Stimulated activated CD4-positive, alpha-beta T cell treated with anti-CD3 and anti-CD28 coated beads, TNF-alpha, amount 100 ng/mL, for 4 hours (primary cell): ENCODE measurements at places on chromosomes 4 and X.

DNA sequence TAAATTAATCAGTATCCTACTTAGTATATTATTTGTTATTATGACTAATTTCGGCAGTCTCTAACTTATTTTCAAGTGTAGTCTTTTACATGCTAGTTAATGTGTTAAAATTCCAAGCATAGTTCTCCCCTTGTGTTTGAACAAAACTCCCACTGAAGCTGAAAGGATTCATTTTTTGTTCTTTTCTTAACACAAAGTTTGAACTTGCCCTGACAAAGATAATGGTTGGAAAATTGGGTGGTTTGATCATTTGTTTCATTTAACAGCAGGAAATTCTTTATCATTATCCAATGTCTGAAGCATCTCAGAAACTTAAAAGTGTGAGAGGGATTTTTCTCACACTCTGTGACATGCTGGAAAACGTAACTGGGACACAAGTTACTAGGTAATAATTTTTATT is 36.0 kb downstream of the INTU start:
- DNase-seq: no peak

GRCh38 chrX:105823092-105823455 is 735 bp downstream of the NRK start:
- DNase-seq: no peak

- no peak for DNase-seq
Measured at GRCh38 chrX:138788771-138789170, 77.3 kb upstream of the FGF13 start.

DNA sequence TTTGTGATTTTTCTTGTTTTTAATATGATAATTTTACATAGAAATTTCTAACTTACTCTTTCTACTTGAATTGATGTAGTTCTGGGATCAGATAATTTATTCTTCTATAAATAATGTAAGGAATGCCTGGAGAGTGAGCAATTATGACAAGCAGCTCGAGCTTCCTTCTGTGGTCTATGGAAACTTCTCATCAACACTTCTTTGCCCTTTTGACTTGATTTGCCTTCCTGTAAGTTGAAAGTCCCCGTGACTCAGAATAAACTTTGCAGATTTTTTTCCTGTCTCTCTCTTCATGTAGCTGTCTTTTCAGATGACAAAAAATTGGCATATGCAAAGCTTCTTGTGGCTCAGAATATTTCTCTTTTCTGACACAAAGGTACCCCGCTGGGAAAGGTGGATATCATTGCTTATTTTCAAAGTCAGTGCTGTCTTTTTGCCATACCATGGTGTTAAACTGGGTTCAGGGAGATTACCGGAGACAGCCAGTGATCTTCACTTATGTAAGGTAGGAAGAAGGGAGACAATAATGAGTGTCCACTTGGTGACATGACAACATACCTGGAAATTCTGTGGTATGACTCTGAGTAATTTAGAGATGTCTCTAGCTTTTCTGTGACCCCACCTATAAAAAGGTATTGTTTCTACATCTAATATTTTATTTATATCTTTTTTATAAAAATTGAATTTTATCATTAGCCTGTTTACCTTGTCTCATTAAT is 278.6 kb upstream of the GNPDA2 start:
- DNase-seq: no peak

- DNase-seq: no peak
Measured at GRCh38 chr4:105784761-105785160, 76.2 kb downstream of the GSTCD start.

DNA sequence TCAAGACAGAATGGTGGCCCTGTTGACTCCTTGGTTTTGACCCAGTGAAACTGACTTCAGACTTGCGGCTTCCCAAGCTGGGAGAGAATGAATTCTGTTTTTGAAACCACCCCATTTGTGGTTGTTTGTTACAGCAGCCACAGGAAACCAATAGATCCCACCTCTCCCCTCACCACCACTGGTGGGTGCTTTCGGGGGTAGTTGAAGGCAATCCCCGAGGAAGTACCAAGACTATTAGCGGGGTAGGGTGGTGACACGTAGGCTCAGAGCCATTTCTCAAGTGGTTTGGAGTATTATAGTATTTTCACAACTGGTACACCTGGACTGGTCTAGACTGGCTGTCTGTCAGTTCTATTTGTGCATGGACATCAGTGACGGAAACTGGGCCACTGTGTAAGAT is 189.1 kb upstream of the RBPJ start:
- DNase-seq: no peak

DNA sequence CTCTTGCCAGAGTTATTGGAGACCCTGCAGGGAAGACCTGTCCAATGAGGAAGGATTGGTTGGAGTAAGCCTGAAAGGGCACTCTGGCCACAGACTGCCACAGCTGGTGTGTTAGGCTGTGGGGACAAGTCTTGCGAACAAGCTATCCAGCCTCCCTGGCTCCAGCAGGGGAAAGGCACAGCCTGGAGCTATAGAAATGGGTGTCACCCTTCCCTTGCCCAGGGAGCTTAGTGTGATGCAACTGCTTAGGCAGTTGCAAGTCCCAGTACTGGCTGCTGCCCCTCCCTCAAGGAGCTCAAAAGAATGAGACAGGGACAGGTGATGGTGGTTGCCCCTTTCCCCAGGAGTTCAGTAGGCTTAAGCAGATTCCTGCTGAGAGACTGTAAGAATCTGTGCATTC is 165.7 kb upstream of the CT83 start:
- no peak for DNase-seq
